Mesendoderm (in vitro differentiated cells): ENCODE measurements at places on chromosomes 12 and 14.

DNA sequence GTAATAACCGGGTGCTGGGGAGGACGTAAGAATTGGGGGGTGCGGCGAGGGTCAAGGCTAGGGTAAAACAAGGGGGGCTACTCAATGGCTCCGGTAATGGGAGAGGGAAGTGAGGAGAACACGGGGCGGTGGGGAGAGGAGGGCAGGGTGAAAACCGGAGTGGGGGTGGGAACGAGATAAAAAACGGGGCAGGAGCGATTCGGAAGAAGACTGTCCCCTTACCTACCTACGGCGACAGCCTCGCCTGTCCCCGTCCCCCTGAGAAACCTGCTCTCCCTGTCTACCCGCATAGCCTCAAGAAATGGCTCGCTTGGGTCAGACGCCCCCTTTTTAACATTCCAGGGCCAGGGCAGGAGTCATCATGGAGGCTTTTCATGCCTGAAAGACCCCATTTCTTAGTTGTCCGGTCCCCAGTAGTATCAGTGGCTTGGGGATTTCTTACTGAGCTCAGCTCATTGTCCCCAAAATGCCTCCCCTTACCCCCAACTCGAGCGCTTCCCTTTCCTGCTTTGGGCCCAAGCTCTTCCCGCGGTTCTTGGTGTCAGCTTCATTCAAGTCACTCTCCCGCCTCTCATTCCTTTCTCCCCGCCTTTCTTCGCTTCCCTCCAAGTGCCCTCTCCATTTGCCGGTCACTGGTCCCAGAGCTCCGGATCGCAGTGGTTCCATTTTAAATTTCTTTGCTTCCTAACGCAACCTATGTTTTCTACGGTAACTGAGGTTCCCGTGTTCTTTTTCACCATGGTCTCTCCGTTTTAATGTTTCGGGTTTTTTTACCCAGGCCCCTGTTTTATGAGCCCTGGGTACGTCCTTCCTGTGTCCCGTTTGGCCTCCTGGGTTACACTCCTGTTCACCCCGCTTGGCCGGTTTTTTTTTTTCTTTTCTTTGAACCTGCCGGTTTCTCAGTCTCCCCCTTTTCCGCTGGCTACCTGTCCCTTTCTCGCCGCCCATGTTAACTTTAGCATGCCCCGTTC, 1.2 kb upstream of the WSB2 start:
- peak; percentile 93 for DNase-seq

GRCh38 chr14:73744175-73744867, 30.1 kb upstream of the PNMA1 start:
- DNase-seq = no peak

GRCh38 chr12:28603801-28604200, 413.5 kb downstream of the CCDC91 start:
- DNase-seq = no peak

DNA sequence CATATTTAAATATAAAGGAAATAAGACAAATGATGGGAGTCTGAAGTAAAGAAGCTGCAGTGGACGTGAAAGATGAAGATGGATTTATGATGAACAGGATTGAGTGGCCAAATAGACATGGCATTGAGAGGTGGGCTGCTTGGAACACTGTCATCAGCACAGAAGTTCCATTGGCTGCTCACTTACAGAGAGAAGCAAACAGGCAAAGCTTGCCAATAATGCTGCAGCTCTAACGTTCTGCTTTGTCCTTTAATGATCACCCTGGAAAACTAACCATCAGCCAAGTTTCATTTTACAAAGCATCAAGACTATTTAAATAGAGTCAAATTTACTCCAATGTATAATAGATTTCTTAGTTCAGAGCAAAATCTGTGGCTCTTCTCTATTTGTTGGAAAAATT, 721.4 kb downstream of the TMTC2 start:
- DNase-seq = no peak

DNA sequence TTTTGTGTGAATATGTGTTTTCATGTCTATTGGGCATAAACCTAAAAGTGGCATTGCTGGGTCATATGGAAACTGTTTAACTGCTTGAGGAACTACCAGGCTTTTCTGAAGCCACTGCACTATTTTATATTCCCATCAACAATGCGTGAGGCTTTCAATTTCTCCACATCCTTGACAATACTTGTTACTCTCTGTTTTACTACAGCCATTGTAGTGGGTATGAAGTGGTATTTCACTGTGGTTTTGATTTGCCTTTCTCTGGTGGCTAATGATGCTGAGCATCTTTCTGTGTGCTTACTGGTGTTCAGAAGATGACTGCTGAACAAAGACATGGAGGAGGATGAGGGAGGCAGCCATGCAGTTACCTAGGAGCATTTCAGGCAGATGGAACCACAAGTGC, 13.2 kb upstream of the TDG start:
- no peak for DNase-seq

DNA sequence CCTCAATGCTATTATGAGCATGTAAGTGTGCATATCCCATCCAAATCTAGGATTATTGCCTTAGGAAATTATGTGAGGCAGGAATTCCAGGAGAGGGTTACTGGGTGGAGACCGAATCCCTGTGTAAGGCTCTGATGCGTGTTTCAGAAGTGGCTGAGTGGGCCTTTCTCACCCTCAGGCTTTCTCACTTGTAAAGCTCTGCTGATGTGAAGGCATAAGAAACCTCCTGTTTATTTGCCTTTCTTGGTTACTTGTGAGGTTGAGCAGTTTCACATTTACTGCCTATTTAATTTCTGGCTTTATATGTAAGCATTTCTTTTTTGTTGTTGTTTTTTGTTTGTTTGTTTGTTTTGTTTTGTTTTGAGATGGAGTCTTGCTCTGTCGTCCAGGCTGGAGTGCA, 11.0 kb downstream of the IL31 start:
- DNase-seq = no peak

GRCh38 chr14:93049867-93050331, 65.8 kb downstream of the ITPK1 start:
- DNase-seq = no peak

- no peak for DNase-seq
Measured at GRCh38 chr14:101527987-101528386, 33.3 kb upstream of the DIO3 start.

DNA sequence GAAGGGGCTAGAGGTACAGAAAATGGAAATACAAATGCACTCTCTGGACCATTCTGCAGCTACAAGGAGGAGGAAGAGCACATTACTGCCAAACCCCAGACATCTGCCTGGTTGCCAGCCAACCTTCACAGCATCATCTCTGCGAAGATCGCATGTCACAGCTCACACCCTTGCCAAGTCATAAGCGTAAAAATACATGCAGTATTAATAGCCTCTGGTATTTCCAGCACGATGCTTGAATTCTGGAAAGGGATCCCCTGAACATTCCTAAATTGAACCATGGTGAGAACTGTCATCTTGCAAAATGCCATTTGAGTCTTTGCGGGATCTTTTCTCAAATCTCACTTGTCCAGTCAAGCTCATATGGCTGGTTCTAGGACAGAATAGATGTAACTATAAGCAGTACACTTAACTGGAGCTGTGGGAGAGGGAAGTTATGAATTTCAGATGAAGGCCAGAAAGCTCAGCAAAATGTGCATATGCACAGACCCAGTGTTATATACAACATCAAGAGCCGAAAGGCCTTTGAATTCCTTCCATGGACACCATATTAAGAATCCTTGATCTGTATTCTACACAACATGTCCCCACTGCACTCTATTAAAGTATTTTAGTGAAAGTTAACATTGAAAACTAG, 211.6 kb downstream of the DUSP6 start:
- no peak for DNase-seq

DNA sequence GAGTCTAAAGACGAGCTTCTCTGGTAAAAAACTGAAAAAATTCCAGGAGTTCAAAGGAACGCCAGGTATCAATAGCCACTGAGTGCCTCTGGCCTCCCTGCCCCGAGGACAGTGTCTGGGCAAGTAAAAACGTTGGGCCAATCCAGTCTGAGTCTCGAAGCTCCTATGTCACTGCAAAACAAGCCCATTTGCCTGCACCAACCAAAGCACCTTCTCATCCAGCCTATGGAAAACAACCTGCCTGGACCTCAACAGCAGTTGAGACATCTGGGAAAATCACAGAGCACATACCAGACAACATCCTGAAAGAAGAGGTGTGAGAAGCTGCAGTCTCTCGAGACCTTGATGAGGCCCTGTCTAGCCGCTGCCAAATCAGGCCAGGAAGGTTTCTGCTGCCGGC, 56.6 kb downstream of the RNF34 start:
- peak; percentile 82 for DNase-seq

- peak; percentile 10 for DNase-seq
Measured at GRCh38 chr12:133081159-133081780, 547 bp downstream of the ZNF140 start.

DNA sequence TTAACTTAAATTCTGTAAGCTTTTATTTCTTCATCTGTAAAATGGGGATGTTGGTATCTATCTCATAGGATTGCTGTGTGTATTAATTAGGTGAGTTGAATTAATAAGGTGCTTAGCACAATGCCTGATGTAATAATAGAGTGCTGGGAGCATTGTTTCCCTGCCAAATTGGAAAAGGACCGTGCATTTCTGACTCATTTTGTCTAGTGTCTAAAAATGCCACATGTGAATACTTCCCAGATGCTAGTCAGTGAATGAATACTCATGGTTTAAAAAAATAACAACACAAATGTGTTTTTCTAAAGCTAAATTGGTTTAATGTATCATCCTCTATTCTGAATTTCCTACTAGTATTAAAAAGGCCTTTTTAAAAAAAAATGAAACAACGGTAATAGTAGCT, 45.4 kb upstream of the NEDD1 start:
- DNase-seq = no peak

- no peak for DNase-seq
Measured at GRCh38 chr14:52640137-52640536, 55.2 kb downstream of the ERO1A start.

DNA sequence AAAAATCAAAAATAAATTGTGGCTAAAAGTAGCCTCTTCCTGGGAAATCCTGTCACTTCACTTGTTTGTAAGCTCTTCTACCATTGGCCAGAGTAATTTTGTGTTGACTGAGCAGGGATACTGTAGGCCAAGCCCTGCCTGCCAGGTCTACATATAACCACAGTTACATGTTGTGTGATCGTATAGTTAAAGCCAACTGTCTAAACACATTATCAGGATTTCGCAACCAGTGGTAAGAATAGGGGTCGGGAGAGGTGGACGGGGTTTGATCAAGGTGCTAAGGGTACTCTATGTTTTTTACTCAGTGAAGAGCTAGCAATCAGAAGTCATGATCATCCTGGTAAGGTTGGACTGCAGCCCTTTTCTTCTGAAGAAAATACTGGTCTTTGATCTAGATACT, 13.4 kb downstream of the ANKRD13A start:
- no peak for DNase-seq

DNA sequence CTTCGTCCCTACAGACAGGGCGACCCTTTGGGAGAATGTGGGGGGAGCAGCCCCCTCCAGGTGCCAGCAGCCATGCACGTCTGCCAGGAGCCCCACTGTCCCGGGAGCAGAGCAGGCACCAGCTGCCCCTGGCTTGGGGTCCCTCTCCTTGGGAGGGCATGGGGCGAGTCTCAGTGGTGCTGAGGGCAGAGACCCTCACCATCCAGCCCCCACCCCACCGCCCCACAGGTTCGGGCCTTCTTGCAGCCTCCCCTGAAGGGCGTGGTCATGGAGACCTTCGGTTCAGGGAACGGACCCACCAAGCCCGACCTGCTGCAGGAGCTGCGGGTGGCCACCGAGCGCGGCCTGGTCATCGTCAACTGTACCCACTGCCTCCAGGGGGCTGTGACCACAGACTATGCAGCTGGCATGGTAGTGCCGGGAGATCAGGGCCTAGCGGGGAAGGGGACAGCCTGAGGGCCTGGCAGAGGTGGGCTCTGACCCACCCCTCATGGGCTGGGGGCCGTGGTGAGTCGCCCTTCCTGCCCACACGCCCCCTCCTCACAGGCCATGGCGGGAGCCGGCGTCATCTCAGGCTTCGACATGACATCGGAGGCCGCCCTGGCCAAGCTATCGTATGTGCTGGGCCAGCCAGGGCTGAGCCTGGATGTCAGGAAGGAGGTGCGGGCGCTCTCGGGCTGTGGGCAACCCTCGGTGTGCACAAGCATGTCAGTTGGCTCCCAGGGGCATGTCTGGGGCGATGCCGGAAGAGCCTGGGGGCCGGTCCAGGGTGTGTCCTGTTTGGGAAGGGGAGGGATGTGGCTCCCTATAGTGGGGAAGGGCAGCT, 18.8 kb downstream of the ASPG start:
- DNase-seq = no peak
